Stimulated activated CD4-positive, alpha-beta T cell treated with anti-CD3 and anti-CD28 coated beads, Interleukin-12 subunit alpha, Interleukin-12 subunit beta, amount 100 ng/mL, for 24 hours (primary cell): ENCODE measurements at places on chromosomes 12 and 14.

- no peak for DNase-seq
These were observed 7.5 kb upstream of the SYNE3 start for GRCh38 chr14:95523815-95524448.

DNA sequence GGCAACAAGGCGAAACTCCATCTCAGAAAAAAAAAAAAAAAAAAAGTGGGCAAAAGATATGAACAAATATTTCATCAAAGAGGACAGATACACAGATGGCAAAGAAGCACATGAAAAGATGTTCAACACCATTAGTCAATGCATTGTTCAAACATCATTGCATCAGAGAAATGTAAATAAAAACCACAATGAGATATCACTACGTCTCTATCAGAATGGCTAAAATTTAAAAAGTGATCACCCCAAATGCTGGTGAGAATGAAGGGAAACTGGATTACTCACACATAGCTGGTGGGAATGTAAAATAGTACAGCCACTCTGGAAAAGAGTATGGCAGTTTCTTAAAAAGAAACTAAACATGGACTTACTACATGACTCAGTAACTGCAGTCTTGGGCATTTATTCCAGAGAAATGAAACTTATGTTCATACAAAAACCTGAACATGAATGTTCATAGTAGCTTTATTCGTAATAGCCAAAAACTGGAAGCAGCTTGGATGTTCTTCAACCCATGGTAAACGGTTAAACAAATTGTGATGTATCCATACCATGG, 3.6 kb downstream of the L2HGDH start:
- DNase-seq, result no peak

DNA sequence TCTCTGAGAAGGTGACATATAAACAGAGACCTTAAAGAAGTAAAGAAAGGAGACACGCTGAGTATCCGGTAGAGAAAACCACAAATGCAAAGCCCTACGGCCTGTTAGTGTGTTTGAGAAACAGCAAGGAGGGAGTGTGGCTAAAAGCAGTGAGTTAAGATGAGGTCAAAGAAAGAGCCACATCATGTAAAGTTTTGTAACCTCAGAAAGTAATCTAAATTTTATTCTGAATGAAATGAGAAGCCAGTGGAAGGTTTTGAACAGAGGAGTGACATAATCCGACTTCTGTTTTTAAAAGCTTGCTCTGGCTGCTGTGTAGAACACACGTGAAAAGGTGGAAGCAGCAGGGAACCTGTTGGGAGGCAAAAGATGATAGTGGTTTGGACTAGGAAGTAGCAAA, 32.6 kb downstream of the PPP2R5E start:
- no peak for DNase-seq

GRCh38 chr14:71776471-71777360, 155.5 kb upstream of the RGS6 start:
- no peak for DNase-seq

DNA sequence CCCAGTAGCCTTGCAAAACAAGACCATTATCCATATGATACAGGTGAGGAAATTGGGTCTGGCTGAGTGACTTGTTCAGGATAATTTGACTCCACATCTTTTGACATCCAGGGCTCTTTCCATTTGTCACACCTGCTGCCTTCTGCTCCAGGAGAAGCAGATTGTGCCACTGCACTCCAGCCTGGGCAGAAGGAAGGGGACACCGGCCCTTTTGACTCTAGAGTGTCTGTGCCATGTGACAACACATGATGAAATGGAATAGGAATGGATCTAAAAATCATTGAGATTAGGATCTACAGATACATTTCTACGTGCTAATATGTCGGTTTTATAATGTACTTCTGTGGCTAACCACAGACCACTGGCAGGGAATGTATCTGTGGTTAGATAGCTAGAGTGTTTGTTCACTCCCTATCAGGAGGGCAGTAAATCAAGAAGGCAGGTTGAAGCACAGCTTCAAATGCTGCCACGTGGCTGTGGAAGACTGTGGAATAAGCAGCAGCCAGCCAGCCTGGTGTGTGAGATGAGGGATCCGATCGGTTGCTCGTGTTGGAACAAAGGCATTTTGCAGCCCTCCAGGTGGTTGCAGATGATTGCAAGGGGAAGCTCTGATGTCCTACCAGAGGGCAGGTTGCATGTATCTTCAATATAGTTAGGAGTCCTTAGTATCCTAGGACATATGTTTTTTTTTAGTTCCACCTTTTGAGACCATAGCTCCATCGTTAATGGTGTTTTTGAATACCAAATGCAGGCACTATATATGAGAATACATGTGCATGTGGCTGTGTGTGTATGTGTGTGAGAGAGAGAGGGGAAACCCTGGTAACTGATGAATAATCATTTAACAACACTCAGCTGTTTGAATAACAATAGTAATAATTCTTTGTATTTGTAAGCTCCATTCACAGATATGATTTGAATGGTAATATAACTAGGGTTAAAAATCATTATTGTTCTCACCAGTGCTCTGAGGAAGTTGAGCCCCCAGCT, 28.6 kb downstream of the EML1 start:
- no peak for DNase-seq

DNA sequence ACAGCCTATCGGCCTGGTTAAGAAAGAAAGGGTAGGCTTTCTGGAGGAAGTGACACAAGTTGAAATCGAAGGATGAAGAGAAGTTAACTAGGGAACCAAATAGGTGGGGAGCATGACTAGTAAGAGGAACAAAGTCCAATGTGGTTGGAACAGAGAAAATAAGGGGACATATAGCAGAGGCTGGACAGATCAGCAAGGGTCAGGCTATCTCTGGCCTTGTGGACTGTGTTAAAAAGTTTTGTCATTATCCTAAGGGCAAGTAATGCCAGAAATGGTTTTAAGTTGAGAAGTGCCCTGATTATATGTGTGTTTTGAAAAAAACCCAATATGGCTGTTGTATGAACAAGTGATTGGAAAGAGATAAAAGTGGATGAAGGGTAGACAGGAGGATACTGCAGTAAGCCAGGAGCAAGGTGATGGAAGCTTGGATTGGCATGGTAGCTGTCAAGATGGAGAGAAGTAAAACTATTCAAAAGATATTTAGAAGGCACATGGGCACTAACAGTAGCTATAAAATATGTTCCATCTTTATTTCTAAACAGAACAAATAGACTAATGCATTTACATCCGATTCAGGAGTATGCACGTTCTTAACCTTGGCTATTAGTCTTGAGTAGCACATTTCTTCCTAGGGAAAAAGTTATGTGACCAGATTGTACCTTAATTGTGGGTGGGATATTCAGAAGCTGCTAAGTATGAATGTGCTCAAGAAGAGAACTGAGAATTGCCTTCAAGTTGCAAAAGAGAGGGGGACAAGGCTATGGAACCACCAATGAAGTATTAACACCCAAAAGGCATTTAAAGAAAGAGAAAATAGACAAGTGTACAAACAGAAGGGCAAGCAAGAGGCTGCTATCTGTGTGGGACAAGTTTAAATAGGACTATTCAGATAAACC, 46.8 kb upstream of the OR5AU1 start:
- DNase-seq, result no peak

GRCh38 chr14:90554341-90554740, 157.5 kb downstream of the CALM1 start:
- DNase-seq, result no peak

- peak; percentile 19 for DNase-seq
These were observed 17.6 kb downstream of the BATF start for GRCh38 chr14:75539561-75540478.

- no peak for DNase-seq
These were observed 7.6 kb downstream of the BAZ2A start for GRCh38 chr12:56622535-56622934.

DNA sequence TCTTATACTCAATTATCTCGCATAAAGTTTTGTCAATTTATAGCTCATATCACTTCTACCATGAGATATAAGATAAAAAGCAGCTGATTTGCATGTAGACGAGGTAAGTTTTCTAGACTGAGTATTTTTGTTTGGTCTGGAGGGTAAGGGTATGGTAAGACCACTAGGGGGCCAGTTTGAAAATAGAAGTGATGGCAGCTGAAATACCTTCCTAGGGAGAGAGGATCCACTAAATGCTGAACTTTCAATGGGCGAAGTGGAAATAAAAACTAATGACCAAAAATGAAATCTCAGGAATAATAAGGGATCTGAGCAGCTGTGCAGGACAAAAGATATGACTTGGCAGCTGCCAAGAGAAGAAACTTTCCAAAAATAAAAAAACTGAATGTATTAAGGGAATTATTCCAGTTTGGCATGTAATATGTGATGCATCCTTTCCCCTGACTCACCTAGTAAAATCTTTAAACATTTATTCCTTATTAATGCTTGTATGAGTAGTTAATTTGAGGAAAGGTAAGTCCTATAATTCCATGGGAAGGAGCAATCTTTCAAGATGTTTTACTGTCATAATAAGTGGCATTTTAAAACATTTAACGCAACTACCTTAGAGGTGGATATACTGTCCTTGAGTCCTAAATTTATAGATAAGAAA, 754.5 kb downstream of the C12orf50 start:
- no peak for DNase-seq

GRCh38 chr14:53996041-53996440, 39.4 kb upstream of the BMP4 start:
- DNase-seq, result no peak

DNA sequence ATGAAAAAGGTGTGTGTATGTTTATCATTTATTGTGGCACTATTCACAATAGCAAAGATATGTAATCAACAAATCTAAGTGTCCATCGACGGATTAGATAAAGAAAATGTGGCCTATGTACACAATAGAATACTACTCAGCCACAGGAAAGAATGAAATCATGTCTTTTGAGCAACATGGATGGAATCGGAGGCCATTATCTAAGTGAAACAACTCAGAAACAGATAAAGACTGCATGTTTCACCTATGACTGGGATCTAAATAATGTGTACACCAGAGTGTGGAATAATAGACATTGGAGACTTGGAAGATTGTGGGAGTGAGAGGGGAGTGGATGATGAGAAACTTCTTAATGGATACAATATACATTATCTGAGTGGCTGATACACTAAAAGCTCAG, 44.0 kb downstream of the CCER1 start:
- no peak for DNase-seq

GRCh38 chr12:22268406-22268805, 66.1 kb downstream of the ST8SIA1 start:
- no peak for DNase-seq

DNA sequence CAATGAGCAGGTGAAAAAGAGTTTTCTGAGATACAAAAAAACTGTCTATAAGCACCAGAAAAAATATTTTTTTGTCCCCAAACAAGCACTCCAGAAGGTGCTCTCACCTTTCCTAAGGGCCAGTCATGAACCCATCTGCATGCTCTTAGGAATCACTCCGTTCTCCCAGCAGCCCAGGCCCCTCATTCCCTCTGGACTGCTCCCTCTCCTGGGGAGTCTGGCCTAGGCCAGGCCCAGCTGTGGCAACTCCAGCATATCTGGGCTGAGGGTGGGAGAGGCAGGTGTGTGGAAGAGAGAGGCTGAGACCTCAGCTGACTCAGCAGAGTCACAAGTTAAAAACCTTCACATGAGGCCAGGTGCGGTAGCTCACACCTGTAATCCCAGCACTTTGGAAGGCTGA, 54.6 kb downstream of the TRAFD1 start:
- DNase-seq, result no peak

DNA sequence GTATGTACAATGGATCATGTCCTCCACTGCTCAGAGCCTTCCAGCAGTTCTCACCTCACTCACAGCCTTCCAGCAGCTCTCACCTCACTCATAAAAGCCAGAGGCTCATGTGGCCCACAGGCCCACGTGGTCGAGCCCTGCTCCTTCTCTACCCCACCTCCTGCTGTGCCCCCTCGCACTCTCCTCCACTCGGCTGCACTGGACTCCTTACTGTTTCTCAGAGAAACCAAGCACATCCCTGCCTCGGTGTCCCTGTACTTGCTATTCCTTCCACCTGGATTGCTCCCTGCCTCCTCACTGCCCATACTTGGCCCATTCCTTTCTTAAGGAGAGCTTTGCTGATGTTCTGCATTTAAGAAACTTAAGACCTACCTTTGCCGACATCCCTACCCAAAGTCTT, 219.7 kb downstream of the ZFP36L1 start:
- no peak for DNase-seq

DNA sequence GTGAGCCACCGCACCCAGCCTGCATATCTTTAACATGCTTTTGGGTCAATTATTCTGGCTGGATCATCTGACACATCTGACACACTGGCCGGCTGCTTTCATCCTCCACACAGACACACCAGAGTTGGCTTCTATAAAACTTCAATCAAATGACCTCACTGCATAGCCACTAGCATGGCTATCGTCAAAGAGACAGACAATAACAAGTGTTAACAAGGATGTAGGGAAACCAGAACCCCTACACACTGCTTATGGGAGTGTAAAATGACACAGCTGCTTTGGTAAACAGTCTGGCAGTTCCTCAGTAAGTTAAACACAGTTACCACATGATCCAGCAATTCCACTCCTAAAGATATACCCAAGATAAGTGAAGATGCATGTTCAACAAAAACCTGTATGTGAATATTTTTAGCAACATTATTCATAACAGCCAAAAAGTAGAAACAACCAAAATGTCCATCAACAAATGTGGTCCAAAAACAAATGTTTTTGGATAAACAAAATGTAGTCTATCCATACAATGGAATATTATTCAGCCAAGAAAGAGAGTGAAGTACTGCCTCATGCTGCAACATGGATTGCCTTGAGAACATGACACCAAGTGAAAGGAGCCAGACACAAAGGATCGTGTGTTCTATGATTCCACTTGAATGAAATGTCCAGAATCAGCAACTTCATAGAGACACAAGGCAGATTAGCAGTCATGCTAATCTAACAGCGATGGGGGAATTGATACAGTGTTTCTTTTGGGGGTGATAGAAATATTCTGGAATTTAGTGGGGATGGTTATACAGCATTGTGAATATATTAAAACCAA, 10.1 kb downstream of the KDM2B start:
- no peak for DNase-seq

DNA sequence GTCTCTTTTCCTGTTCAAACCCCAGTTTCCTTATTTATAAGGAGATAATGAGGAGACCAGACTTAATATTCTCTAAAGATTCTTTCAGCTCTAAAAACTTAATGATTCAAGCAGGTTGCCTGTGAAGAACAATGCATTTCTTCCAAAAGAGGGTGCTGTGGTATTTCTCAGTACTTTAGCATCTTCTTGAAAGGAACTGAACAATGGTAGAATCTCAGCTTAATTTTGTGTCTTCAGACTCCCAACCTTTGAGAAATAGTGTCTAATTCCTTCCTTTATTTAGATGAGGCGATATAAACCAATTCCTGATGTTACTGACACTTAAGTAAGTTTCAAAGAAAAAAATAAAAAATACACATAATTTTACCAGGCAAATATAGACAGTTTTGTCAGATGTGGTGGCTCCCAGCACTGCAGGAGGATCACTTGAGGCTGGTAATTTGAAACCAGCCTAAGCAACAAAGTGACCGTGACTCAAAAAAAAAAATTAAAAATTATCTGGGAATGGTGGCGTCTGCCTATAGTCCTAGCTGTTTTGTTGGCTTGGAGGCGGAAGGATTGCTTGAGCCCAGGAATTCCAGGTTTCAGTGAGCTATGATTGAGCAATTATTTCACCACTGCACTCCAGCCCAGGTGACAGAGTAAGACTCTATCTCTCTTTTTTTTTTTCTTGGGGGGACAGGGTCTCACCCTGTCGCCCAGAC, 76.9 kb upstream of the PSMA6 start:
- DNase-seq, result no peak
